Activated gamma-delta T cell treated with anti-CD3 and anti-CD28 coated beads, Interleukin-2, amount 50 U/mL, for 16 hours (primary cell): ENCODE measurements at places on chromosomes 13 and 19.

GRCh38 chr19:19202707-19203011, 555 bp downstream of the NR2C2AP start:
- no peak for DNase-seq

DNA sequence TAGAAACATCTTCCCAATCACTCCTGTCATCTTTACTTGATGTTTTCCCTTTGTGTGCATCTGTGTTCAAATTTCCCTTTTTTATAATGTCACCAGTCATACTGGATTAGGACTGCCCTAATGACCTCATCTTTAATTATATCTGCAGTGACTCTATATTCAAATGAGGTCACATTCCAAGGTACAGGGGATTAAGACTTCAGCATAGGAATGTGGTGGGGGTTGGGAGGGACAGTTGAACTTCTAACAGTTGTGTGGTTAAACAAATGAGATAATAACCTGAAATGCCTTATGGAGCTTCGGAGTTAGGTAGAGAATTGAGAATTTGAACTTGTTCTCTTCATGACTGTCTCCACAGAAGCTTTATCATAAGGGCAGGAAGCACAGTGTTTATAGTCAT, 23.0 kb downstream of the PAN3 start:
- DNase-seq: no peak

DNA sequence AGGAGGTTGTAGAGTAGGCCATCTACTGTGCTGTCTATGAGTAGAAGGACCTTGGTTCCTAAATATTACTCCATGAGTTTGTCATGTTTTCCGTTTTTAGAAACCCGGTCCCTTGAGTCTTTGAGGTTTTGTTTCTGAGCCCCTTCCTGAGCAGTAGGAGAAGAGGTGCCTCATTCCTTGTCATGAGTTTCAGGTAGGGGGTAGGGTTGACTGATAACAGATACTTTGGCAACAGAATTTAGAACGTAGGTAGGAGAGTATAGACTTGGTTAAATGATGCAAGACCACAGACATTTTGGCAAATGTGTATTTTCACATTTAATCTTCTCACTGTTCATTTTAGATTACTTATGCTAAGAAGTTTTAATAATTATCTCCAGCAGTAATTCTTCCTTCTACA, 24.6 kb downstream of the LMO7 start:
- DNase-seq: no peak

DNA sequence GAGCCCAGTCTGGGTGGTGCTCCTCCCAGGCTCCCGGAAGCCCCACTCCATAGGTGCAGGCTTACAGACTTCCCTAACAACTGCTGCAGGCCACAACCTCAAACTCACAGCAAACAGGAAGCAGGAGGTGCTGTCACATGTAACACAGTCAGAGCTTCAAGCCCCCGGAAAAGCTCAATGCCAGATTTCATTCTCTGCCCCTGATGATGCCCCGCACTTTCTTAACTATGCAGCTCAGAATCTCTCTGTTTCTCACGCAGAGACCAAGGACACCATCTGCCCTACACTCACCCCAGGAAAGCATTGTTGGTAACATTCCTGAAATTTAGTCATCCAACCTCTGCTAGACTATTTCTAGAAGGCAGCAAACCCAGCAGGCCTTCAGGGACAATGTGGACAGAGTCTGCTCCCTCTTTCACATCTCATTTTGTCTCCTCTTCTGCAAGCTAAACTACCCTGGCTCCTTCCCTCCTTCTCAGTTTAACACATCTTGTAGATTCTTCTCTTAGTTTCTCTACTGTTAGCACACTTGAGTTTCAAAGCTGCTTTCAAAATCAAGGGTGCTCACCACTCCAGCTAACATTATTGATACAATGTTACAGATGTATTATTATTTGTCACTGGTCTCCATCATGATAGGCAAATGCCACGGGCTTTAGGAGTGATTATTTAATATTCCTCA, 162.5 kb downstream of the KCTD12 start:
- DNase-seq: no peak

DNA sequence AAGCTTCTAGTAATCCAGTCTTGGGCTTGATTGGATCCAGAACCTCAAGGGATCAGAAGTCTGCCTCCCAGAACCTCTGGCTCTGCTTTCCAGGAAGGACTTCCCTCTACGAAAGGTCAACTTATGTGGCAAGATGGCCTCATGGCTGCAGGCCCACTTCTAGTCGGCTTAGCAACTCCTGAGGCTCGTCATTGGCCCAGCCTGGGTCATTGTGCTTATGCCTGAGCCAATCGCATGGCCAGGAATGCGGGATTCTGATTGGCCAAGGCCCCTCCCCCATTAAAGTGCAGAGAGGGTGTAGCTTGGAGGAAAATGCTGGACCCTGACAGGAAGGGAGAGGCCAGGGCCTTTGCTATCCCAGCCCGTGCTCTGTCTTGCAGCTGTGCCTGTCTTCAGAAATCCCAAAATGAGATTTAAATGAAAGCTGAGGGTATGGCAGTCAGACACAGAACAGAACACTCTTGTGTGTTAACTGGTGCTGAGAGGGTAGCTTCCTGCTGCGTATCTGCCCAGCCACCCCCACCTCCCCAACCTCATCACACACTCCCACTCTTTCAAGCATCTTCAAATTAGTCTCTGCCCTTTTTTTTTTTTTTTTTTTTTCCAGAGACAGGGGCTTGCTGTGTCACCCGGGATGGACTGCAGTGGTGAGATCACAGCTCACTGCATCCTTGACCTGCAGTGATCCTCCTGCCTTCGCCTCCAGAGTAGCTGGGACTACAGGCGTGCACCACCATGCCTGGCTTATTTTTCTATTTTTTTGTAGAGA, 5.5 kb upstream of the CCNE1 start:
- DNase-seq: no peak

GRCh38 chr19:39146686-39147450, 21.3 kb downstream of the PAK4 start:
- no peak for DNase-seq

- DNase-seq: no peak
These were observed 35.0 kb upstream of the ADGRE5 start for GRCh38 chr19:14346279-14346678.

- no peak for DNase-seq
These were observed 653 bp downstream of the MVB12A start for GRCh38 chr19:17420475-17420924.

- DNase-seq: no peak
These were observed 22.2 kb downstream of the CCDC169 start for GRCh38 chr13:36275190-36276002.

DNA sequence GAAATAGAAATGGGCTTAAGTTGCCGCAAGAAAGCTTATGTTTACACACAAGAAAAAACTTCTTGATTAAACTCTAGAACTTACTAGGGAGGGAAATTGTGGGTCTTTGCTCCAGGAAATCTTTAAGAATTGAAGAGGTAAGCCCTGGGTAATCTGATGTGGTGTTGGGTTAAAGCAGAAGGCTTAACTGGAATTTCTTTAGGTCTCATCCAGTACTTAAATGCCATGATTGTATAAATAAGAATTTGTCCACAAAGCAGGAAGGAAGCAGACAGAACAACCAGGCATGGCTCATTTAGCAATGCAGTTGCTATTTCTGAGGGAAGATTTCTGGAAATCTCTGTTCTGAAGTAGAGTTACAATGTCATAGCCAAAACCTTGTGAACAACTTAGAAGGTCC, 360.4 kb downstream of the KLF5 start:
- no peak for DNase-seq

- DNase-seq: no peak
These were observed 9.8 kb upstream of the SIGLEC8 start for GRCh38 chr19:51467864-51468544.

GRCh38 chr13:46361276-46361934, 25.6 kb downstream of the RUBCNL start:
- no peak for DNase-seq

GRCh38 chr19:16200038-16201010, 2.6 kb downstream of the AP1M1 start:
- no peak for DNase-seq

GRCh38 chr13:36910545-36910944, 9.5 kb downstream of the SMAD9 start:
- DNase-seq: no peak

GRCh38 chr13:111092685-111093084, 22.4 kb upstream of the ARHGEF7 start:
- DNase-seq: no peak

DNA sequence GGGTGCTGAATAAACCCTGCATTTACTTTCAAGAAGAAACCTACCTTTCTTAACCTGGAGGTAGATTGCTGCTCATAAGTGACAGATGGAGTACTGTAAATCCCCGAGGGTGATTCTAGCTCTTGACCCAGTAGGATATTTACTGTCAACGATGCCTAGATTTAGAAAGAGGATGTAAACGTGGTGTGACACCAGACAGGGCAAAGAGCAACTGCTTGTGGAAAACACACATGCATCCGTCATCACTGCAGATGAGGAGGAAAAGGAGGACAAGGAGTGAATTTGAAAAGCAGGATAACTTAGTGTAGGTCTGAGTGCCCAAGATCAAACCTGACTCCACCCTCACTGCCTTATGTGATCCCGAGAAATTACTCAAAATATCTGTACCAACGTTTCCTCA, 9.8 kb upstream of the CLN5 start:
- DNase-seq: no peak

DNA sequence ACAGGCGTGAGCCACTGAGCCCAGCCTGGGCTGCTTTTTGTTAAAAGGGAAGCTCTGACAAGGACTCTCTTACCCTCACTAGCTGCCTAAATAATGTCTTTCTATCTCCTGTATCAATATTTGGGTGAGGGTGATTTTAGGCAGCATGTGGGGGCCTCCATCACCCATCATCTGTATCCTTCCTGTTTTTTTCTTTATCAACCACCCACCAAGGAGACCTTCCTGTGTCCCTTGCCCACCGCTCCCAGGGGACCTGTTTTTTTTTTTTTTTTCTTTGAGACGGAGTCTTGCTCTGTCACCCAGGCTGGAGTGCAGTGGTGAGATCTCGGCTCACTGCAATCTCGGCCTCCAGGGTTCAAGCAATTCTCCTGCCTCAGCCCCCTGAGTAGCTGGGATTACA, 5.4 kb upstream of the NDUFB7 start:
- DNase-seq: no peak

GRCh38 chr19:13100841-13101589, 1.6 kb downstream of the LYL1 start:
- no peak for DNase-seq

DNA sequence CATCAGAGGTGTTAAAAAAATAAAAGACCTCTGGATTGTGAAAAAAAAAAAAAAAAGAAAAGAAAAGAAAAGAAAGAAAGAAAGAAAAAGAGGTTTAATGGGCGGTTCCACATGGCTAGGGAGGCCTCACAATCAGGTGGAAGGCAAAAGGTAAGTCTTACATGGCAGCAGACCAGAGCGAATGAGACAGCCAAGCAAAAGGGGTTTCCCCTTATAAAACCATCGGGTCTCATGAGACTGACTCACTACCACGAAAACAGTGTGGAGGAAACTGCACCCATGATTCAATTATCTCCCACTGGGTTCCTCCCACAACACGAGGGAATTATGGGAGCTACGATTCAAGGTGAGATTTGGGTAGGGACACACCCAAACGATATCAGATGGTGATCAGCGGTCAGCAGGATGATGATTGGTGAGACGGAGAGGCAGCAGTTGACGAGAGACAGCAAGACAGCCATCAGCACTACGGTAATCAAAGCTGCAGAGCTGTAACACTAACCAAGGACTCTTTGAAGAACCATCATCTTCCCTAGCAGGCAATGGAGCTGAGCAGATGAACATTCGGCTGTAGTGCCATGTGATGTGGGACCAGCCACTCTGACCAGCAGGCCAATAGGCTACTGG, 3.9 kb upstream of the CD209 start:
- no peak for DNase-seq

- no peak for DNase-seq
These were observed 48.7 kb upstream of the ITM2B start for GRCh38 chr13:48184260-48184659.
